ENCODE measurements at places on chromosomes 6 and 20. TPM values are rescaled to one million over a fixed set of nuclear protein-coding genes. Genes with fewer than 3 reads are reported as not detected.

Gene THEMIS
- not detected for total RNA-seq

Gene SLC22A1
- total RNA-seq = 1.7 TPM

Gene AP5S1
- total RNA-seq = 20.8 TPM

Gene PRL
- not detected for total RNA-seq

Gene COL10A1
- not detected for total RNA-seq

Gene SLC32A1
- total RNA-seq = not detected

Gene TP53TG5
- not detected for total RNA-seq

Gene KHDC1
- 4.1 TPM for total RNA-seq

Gene TUBB2B
- total RNA-seq = 14.6 TPM

Gene OR2B6
- not detected for total RNA-seq

Gene SMOC2
- not detected for total RNA-seq

Gene CD93
- total RNA-seq = not detected

Gene TPBG
- total RNA-seq = 47.3 TPM
